Cortex of kidney (tissue), 1 donor: ENCODE measurements at places on chromosomes 2 and 18.

DNA sequence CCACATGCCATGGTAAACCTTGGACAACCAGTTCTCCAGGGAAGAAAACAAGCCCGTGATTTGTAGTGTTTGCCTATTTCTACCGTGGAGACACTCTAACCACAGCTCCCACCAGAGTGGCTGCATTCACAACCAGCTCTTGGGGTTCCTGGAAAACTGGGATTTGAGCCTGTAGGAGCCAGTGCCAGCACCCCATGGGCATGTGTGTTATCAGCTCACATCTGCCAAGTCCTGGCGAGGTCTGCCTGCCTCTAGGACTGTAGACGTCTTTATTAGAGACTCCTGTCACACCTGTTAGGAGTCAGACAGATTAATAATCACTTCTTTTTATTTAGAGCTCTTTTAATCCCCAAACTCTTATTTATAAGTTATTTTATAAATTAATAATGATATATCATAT is 41.0 kb downstream of the INPP5D start:
- no peak for DNase-seq

- DNase-seq = no peak
Observed at GRCh38 chr2:134736167-134736880, 17.5 kb upstream of the TMEM163 start.

- no peak for DNase-seq
Observed at GRCh38 chr2:158810731-158811460, 15.8 kb downstream of the DAPL1 start.

DNA sequence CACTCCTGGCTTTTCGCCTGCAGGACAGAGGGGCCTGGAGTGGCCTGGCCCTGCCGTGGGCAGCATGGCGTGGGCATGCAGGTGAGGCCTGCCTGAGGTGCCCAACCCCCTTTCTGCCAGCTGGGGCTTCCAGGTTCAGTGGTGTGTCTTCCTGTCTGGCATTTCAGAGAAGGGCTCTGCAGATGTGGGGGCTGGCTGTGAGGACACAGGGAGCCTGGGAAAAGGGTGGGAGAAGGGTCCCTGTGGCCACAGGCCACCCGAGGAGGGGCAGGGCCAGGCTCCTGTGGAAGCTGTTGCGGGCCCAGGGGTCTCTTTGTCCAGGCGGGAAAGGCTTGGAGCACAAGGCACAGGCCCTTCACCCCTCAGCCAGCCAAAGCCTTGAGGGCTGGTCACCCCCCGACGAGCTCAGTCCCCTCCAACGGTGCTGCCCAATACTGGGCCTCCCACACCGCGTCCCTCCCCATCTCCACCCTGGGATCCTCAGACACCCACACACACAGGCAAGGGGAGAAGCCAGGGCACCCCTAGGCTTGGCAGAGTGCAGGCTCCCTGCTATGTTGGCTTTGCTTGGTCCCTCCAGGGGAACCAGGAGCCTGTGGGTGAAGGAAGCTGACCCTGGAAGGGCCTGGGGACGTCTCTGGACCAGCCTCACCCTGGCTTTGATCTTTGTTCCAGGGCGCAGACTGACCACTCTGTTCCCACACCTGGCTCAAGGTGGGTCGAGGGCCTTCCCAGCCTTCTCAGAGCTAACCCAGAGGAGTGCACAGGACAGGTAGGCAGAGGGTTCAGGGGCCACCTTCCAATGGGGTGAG is 3.7 kb upstream of the AQP12A start:
- DNase-seq = no peak

GRCh38 chr2:129731907-129732629 is 247.4 kb upstream of the RAB6C start:
- no peak for DNase-seq

- no peak for DNase-seq
Observed at GRCh38 chr2:11742317-11742701, 4.1 kb upstream of the LPIN1 start.

DNA sequence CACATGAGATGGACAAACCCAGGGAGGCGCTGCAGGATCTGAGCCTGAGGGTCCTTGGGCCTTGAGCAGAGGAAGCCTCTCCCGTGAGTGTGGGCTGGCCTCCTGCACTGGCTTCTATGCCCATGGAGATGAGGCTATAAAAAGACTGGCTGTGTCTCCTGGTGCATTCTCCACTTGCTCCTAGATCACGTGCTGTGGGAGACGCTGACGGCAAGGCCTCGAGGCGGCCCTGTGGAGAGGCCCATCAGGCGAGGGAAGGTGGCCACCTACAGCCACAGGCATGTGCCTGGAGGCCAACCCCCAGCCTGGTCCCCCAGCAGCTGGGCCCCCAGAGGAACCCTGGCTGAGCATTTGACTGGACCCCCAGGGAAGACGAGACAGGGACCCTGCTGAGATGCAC is 198.9 kb downstream of the TWIST2 start:
- no peak for DNase-seq

- no peak for DNase-seq
Observed at GRCh38 chr2:230230087-230230486, 4.6 kb downstream of the SP140 start.

DNA sequence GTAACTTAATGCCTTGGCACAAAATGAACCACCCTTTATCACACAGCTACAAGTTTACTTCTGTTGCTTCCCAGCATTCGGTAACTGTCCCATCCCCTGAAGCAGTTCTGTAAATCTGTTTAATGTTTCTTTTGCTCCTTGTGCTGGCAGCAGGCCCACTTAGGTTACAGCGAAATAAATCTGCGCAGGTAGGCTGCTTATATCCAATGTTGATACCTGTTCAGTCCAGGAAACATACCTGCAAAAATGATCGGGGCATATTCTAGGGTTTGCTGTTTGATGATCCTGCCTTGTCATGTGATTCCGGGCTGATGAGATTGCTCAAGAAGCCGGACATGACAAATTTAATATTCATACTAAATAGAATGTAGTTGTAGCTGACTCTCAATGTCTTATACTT is 23.3 kb downstream of the PELI1 start:
- DNase-seq = no peak

GRCh38 chr2:66346231-66346664 is 88.7 kb upstream of the MEIS1 start:
- DNase-seq = no peak

- DNase-seq = no peak
Observed at GRCh38 chr2:23335550-23335949, 49.4 kb upstream of the KLHL29 start.

DNA sequence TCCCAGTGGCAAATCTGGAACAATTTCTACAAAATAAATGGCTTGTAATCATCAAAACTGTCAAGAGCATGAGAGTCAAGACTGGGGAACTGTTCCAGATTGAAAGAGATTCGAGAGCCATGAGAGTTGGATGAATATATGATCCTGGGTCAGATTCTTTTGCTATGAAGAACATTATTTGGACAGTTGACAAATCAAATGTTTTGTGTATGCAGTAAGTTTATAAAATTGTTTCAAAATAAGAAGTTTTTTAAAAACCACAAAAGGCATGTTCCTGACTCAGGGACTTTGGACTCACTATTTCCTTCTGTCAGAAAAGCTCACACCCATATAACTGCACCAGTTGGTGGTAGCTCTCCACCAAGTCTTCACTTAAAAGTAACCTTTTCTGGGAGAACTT is 38.5 kb downstream of the ROCK2 start:
- DNase-seq = no peak

DNA sequence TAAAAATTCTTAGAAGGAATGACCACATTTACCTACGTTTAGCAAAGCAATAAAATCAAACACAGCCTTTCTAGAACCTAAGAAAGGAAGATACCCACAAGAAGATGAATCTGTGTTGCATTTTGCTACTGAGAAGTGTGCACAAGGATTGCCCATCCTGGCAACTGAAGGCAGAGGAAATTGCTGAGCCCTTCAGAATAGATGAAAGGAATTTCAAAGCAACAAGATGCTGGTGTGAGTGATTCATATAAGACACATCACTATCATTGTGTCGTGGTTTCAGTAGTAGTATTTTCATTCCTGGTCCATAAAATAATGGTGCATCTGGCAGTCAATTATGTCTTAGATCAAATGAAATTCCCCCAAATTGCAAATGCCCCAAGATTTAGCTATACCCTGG is 48.4 kb upstream of the ANKRD44 start:
- DNase-seq = no peak

GRCh38 chr18:35466815-35467623 is 30.7 kb downstream of the INO80C start:
- no peak for DNase-seq

DNA sequence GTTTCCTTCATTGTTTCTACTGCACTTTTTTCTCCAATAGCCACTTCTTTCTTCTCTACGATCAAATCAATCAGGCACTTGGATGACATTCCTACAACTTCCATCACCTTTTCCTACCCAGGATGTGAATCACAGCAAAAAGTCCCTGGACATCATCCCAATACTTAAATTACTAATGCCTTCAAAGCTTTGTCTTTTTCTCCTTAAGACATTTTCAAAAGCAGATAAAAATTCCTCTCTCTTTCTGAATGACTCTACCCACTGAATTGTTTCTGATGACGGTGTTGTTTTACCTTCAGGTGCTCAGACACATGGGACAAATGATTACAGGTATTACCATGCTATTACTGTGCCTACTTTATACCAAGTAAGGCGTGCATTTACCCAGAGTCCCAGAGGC is 500.9 kb downstream of the FBXO15 start:
- DNase-seq = no peak

GRCh38 chr2:207206011-207206410 is 40.3 kb upstream of the KLF7 start:
- no peak for DNase-seq

DNA sequence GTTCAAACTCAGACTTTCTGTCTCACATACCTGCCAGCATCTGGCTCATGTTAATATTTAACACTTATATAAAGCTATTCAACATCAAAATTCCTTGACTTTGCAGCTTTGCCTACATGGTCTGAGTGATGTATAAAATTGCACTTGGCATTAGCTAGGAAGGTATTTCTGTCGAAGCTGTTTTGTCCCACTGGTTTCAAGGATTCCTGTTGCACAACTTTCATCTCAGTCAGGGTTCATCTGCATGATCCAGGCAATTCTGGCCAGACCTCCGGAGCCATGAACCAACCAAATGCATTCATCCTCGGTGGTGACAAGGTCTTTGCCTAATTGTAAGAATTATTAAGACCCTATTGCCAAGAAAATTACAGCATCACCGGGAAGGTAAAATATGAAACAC is 185.4 kb downstream of the ZEB2 start:
- DNase-seq = no peak

DNA sequence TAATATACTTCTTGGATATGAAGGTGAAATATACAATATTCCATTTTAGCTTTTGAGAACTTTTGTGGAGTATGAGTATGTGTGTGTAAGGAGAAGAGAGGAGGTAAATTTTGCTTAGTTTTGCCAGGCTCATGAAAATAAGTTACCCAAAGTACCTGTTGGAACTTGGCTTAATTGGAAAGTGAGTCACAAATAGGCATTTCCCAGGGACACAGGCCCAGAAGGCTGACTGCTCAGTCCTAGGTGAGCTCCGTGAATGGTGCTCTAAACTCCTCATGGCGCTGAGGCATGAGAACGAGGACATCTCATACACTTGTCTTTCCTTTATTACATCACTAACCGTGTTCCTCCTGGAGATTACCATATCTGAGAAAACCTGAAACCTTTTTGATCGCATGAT is 148.5 kb upstream of the RAB12 start:
- DNase-seq = no peak

DNA sequence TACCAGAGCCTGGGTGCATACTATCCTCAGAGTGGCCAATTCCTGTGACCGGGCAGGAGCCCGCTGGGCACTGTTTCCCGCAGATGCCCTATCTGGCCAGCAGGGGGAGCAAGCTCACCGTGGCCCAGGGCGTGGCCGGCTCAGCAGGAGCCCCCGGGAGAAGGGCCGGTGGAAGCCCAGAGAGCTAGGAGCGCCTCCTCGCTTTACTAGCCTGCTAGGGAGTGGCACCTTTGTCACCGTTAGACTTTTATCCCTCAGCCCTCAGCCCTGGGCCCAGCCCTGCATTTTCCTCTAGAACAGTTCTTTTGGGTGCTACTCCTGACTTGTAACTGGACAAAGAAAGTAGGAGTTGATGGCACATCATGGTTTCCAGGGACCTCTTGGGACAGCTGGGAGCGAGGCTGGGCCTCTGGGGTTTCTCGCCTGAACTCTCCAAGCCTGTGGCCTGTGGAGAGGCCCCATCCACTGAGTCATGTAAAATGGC is 24.0 kb downstream of the TMEM177 start:
- peak; percentile 11 for DNase-seq

DNA sequence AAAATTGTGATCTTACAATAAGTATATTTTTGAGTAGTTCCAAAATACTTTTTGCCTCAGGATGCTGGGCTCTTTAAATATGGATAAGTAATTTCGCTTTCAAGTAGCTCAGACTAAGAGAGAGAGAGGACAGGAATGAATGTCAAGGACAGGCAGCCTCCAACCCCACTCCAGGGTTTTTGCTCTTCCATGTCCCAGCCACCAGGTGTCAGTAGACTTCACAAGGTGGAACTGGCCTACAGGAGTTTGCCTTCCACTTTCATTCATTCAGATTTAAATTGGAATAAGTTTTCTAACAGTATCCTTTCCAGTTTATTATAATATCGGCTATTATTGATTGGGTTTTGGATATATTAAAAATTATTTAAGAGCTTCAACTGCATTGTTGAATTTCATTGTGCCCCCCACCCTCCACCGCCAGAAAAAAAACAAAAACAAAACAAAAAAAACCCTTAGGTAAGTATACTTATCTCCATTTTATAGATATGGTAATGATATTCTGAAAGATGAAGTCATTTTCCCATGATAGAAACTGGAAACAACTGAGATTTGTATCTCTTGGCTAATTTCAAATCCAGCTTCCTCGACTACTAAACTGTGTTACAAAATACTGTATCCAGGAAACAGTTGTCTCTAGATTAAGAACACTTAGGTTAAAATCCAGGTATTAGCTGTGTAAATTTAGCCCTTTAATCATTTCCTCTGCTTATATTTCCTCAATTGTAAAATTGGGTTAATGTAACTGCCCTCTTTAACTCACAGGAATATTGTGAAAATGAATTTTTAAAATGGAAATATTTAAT is 793.1 kb downstream of the ERBB4 start:
- no peak for DNase-seq

- no peak for DNase-seq
Observed at GRCh38 chr18:69958422-69958821, 10.7 kb upstream of the CD226 start.

- DNase-seq = no peak
Observed at GRCh38 chr2:39107156-39107555, 13.7 kb downstream of the SOS1 start.

DNA sequence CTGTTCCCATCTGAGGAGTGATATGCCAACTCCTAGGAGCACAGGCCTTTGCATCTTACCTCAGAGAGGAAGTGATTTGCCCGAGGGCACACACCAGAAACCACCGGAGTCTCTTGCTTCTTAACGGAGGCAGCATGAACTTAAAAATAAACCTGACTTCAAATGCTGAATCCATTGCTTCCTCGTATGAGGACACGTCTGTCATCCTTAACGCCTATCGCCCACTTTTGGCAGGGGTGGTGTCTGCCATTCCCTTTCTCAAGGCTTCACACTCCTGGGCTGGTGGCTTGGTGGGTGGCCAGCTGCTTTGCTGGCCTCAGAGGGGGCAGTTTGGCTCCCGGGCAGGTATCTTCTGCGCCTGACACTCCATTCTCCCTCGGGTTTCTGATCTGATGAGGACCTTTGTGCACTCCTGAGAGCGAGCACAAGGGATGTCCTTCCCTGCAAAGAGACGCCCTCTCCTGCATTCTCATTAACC is 1.1 kb upstream of the PREB start:
- DNase-seq = no peak
